ENCODE measurements at places on chromosomes 2 and 18. TPM values are rescaled to one million over a fixed set of nuclear protein-coding genes. Genes with fewer than 3 reads are reported as not detected.

- no peak for DNase-seq
These were observed 51.8 kb downstream of the LPIN2 start for GRCh38 chr18:2960983-2961696.

- DNase-seq = no peak
These were observed 29.3 kb downstream of the TGFA start for GRCh38 chr2:70523996-70524965.

SERPINB13 gene
- not detected for total RNA-seq

DNA sequence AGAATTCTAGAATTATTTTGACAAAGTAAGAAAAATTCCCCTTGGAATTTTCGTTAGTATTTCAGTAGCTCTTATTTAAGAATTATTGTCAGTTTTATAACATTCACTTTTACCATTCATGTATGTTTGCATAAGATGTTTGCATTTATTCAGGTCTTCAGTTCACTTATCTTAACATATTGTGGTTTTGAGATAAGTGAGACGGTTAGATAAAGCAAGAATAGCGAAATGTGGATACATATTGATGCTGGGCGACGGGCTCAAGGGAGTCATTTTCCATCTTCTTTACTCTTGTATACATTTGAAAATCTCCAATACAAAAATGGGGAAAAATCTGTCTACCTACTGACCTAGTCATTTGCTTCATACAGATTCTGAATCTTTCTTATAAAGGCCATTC lies 156.7 kb upstream of the HDAC4 start:
- DNase-seq = no peak

PAX8 gene
- 0.65 TPM for total RNA-seq

GRCh38 chr18:78562531-78562961 lies 417.1 kb upstream of the SALL3 start:
- DNase-seq = no peak

- DNase-seq = no peak
These were observed 69.1 kb upstream of the PID1 start for GRCh38 chr2:229340086-229340760.

- DNase-seq = no peak
These were observed 32.4 kb upstream of the YWHAQ start for GRCh38 chr2:9663008-9663879.

DNA sequence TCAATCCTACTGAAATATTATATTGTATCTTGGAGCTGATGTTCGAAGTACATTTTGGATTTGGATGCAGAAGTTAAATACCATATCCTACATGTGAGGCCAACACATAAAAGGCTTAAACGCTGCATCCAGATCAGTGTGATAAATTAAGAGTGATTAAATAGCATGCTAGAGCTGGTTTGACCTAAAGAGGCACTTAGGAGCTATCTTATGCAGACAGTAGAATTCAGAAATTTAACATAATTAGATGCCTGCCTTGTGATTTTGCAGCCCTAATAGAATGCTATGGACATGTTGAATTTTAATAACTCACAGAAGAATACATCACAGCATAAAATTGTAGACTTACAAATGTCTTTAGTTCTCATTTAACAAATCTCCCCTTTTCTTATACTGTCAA lies 501.2 kb upstream of the LINC00305 start:
- DNase-seq = no peak

DNA sequence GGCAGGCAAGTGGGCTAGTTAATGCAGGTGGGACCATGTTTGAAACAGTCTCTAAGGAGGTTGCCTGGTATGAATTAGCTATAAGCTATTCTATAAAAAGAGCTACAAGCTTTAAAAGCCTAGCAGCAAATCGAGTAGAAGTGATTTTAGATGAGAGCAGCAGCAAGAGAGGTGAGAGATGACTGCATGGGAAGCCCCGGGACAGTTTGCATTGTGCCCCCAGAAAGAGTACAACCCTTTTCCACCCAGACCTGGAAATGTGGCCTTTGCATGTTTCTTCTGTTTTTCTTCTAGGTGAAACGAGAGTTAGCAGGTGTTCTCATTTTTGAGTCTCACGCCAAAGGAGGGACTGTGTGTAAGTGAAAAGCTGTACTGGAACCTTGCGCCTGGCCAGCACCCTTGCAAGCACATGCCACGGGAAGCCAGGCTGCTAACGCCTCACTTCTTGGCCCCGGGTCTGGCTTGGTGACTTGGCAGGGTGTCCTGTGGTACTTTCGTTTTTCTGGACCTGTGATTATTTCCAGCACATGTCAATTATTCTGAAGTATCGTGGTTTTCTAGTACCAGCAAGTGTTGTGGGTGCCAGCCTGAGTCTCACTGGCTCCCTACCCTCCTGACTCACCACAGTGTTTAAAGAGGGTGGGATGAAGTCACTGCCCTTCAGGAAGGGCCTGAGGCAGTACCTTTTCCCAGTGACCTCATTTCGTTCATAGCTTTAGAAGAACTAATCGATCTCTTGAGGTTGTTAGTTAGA lies 90.3 kb upstream of the MAP3K20 start:
- peak; percentile 73 for DNase-seq

GRCh38 chr18:78086931-78087330 lies 837.3 kb downstream of the GALR1 start:
- no peak for DNase-seq

FBXO48 gene
- total RNA-seq = 1.3 TPM

GRCh38 chr2:144774809-144775208 lies 254.9 kb upstream of the ZEB2 start:
- no peak for DNase-seq

PSD4 gene
- total RNA-seq = 60.3 TPM

GPR75 gene
- 1.6 TPM for total RNA-seq

CSRNP3 gene
- total RNA-seq = 2.6 TPM

GRCh38 chr18:13223311-13224143 lies 5.0 kb downstream of the LDLRAD4 start:
- no peak for DNase-seq

CXCR4 gene
- total RNA-seq = 2.0 TPM

DNA sequence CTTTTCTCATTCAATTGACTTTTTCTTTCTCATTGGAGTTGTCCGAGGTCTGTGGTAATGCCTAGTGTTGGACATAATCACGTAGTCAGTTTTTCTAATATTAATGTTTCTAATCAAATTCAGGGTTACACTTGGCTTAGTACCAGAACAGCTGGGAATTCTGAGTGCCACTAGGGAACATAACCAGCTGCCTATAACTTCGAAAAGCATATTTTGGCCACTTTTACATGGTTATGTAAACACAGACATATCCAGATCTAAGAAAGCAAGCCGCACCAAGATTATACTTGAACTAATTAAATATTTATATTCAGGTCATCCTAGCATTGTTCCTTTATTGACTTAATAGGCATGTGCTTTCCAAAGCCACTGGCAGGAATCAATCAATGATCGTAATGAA lies 91.1 kb upstream of the ARHGAP28 start:
- DNase-seq = no peak

DNA sequence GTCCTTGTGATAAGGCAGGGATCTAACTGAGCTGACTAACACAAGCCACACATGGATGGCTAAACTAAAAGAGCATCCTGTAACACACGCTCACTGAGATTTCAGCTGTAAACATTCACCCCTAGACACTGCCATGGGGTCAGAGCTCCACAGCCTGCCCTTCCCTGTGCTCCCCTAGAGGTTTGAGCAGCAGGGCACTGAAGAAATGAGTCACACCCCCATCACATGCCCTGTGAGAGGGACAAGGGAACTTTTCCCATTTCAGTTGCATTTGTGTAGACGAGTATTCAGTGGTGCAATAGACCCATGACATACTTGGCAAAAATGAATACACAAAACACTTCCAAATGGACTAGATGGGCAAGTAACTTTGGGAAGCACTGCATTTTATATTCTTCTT lies 402.4 kb upstream of the LRRTM1 start:
- DNase-seq = no peak

GRCh38 chr18:75350512-75350839 lies 77.0 kb downstream of the SMIM21 start:
- DNase-seq = no peak

DNA sequence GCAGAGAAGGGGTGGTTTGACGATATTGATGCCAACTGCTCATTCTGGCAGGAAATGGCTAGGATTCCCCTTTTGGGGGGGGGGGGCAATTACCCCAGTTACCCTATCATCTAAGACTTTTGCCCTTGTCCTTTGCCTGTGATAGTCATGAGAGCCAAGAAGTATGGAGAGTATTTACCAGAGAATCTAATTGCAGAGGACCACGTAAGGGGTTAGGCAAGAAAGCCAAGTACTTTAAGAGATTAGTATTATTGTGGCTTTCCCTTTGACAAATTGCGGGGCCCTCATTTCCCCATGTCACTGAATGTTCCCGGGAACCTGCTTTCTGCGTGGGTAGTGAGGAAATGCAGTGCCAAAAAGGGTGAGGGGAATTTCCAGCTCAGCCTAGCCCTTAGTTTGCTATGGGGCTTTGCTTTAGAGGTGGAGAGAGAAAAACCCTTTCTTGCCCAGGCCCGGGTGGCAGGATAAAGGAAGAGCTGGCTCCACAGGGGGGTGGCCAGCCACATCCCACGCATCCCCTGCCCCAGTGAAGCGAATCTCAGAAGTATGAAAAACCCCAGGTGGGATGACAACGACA lies 1.5 kb downstream of the AQP4 start:
- no peak for DNase-seq

DNA sequence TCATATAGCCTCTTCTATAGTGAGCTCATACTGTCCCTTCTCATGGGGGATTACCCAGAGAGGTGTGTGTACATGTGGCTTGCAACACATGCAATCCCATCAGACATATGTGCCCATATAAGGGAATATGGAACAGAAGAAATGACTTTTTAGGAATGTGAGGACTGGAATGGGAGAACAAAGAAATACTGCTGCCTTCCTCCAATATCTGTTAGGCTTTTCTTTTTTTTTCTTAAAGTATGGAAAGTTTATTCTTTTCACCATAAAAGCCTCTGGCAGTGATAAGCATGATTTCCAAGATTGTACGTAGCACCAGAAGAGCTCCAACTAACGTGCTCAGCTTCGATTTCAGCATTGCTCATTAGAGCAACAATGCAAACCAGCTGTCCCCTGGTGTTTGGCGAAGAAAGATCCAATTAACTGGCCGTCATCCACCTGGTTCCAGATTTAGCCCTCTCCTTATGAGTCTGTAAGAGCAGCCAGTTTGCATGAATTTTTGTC lies 113.6 kb downstream of the ADCYAP1 start:
- no peak for DNase-seq

KATNAL2 gene
- total RNA-seq = 4.5 TPM

DNA sequence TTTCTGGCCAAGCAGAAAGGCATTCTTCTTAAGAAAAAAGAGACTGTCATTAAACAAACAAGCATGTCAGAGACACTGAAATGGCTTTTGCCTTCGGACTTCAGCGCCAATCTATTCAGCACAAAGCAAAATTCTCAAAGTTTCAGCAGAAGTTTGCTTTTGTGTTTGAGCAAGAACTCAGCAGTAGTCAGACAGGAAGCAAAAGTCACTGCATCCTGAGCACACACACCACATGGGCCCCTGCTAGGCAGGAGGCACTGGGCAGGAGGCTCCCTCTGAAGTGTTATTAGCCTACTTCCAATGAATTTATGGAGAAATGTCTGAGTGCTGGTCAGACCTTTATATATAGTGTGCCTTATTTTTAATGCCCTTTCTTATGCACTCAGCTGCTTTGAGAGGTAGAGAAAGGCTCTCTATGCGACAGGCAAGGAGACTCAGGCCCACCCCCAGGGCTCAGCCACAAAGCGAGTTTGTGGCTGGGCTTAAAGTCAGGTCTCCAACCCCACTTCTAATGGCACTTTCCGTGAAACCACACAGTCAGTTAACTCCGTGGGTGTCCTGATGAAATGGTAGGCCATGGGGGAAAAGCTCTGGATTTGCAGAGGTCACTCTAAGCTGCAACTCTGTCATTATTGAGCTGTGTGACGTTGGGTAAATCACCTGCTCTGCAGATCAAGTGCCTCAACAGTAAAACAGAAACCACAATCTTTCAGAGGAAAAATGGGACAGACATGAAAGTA lies 161.0 kb upstream of the TMEM200C start:
- DNase-seq = no peak

DNA sequence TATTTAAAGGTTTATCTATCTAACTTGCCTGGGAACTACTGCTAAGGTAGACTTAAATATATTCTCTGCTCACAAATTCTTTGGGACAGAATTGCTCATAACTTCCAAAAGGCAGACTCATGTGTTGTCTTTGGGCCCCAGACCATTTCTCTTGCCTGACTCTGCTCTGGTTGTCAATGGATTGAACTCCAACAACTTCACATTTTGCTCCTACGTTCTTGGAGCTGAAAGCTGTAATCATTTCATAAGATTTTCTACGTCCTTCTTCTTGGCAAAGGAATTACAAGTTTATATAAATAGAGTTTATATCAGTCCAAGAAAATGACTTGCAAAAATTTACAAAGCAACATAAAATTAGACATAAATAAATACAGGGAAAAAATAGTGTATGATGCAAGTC lies 32.9 kb upstream of the PPM1B start:
- no peak for DNase-seq

LCT gene
- not detected for total RNA-seq

DNA sequence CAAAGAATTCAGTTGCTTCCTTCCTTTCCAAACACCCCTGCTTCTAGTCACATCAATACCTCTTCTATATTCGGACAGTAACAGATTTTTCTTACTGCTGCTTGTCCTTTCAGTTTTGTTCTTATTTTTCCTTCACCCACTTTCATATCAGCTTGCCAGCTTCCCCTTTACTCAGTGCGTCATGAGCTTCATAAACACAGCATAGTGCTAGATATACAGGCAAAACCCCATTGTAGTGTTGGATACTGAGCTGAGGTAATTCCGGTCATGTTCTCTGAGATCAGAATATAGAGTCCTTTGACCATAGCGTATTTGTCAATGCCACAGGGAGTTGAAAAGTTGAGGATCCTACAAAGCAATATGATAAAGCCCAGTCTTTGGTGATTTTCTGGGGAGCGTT lies 2.4 kb downstream of the FARP2 start:
- no peak for DNase-seq

GRCh38 chr2:46318579-46319460 lies 21.6 kb downstream of the EPAS1 start:
- no peak for DNase-seq

SFTPB gene
- total RNA-seq = 9.8 TPM

DNA sequence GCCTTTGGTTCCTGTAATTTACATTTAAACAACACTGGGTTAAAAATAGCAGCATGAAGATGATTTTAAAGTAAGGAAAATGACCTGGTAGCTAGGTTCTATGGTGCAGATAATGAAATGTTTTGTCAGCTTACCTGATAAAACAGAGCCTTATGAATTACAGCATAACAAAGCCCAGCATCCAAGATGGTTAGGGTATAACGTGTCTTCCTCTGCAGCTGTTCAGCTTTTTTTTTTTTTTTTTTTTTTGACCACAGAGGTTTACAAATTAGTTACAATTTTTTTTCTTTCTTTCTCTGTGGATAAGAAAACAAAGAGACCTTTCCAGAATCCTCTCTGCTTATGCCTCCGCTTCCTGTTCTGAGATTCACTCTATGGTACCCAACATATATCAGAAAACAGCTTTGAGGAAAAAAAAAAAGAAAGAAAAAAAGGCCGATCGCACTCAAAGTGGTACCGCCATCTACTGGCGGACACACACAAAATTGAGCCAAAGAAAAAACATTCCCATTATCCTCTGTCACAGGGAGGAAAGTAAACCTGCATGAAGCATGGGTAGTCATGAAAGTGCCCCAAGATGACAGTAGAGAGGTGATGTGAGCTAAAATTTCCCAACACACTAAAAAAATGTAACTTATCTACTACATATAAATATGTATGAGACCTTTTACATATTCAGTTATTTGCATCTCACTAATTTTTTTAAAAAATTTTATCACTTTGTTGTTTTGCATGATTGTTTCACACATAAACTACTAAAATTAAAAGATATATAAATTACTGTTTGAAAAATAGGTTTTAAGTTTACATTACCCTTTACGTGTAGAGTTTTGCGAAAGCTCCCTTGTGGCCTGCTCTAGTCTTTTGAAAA lies at the start of gene SCN3A:
TSS of gene SCN3A (minus strand) at position 362 of the 871 bp plus-strand sequence. CDS start 27,656 bp downstream, outside the sequence.
- DNase-seq = no peak

C2orf15 gene
- 0.23 TPM for total RNA-seq
